ENCODE measurements at places on chromosomes 16 and 17. TPM values are rescaled to one million over a fixed set of nuclear protein-coding genes. Genes with fewer than 3 reads are reported as not detected.

MYH2 gene
- not detected for total RNA-seq

DNA sequence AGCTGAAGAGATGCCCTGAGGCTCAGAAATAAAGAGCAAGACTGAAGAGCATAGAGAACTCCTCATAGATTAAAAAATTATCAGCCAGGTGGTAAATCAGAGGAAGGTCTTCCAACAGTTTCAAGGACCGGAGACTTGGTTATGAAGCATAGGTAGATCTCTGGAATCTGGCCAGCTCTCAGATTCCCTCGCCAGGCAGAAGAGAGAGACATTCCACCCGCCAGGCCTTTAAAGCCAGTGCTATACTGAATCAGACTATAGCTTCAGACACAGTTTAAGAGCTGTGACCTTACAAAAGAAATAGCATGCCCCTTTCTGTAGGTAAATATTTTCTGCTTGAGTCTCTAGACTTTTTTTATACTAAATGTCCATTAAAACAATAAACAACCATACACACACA lies 70.3 kb downstream of the NFATC3 start:
- DNase-seq: no peak

GRCh38 chr17:61426482-61427304 lies 25.5 kb upstream of the TBX4 start:
- no peak for DNase-seq

GRCh38 chr16:88068476-88069396 lies 117.5 kb downstream of the BANP start:
- no peak for DNase-seq

- DNase-seq: no peak
Observed at GRCh38 chr17:80986816-80987475, 4.7 kb upstream of the CHMP6 start.

DNA sequence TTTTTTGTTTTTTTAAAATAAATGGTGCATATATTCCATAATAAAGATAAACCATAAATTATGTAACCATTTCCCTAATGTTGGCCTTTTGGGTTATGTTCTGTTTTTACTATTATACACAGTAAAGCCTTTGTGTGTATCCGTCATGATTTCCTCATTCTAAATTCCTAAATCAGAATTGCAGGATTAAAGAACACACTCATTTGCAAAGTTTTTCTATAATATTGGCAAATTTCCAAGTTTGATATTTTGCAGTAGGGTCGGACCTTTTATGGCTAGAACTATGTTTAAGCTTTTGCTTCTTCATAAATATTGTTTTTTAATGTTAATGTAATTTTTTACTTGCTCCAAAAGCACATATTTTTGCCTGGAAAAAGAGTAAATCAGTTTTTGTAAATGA lies 16.6 kb downstream of the GOSR1 start:
- DNase-seq: no peak
